ENCODE measurements at places on chromosomes 3 and 15.
A peak's percentile ranks its signal among the peaks of the same experiment; 100 is the strongest.

GRCh38 chr3:67883766-67884165 lies 229.4 kb upstream of the SUCLG2 start:
- no peak for DNase-seq

DNA sequence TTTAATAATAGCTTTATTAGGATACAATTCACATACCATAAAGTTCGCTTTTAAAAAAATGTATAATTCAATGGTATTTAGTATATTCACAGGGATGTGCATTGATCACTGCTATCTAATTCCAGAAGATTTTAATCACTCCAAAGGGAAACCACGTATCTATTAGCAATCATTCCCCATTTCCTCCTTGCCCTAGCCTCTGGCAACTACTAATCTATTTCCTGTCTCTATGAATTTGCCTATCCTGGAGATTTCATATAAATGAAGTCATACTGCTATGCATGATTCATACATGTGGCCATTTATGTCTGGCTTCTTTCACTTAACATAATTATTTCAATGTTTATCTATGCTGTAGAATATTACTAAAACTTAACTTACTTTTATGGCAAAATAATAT lies 32.0 kb upstream of the CASR start:
- no peak for DNase-seq

DNA sequence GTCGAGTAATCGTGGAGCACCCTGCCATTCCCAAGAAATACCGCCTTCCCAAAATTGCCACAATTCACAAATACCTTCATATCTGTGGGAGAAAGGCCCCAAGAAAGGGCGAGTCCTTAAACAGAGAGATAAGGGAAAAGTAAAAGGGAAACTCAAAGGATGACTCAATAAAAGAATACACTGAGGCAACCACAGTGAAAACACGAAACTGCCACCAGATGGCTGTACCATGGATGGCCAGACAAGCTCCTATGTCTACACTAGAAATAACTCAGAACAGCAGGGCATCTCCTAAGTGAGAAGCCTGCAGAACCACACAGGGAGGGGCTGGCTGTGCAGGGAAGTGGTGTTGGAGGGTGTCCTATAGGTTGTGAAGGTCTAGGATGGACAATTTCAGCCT lies 25.0 kb downstream of the SRGAP3 start:
- no peak for DNase-seq

DNA sequence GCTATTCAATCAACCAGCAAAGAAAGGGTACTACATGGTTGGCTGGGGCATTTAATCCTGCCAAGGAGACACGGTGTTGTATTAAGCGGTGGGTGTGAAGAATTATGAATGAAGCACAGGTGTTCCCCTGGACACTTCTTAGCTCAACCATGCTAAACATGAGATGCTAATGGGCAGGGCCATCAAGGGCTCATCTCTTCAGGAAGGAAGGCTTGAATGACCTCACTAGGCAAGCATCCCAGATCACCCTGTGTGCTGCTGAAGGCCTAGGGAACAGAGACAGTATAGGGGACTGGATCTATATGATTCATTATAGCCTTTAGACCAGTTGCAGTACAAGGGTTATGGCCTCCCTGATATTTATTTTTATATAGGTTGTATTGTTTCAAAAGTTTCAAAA lies 221.3 kb upstream of the SLCO3A1 start:
- DNase-seq: no peak

GRCh38 chr3:28050885-28051284 lies 190.5 kb upstream of the CMC1 start:
- no peak for DNase-seq

DNA sequence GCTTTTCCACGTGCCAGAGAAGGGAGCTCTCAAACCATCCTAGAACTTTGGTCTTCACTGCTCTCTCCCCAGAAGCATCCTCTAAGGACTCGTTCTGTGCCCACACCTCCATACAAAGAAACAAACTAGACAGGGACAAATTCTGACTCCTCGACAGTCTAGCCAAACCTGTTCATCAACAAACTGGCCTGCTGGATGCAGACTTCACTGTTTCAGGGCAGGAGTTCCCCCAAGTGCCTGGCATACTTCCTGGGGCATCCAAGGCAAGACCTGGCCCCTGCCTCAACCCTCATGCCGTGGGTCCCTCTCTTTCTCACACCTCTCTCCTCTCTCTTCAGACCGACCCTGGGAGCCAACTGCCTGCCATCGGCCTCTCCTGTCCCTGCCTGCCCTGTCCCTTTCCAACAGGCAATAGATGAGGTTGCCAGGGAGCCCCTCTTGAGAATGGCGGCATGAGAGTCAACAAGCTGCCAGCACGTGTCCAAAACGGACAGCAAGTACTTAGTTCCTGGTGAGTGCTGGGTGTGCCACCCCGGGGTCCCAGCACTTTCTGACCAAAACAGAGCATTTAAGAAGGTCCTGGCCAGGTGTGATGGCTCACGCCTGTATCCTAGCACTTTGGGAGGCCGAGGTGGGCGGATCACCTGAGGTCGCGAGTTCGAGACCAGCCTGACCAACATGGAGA lies 79.1 kb upstream of the HES1 start:
- DNase-seq: no peak

- no peak for DNase-seq
These were observed 214.5 kb downstream of the RPLP1 start for GRCh38 chr15:69666921-69667811.

DNA sequence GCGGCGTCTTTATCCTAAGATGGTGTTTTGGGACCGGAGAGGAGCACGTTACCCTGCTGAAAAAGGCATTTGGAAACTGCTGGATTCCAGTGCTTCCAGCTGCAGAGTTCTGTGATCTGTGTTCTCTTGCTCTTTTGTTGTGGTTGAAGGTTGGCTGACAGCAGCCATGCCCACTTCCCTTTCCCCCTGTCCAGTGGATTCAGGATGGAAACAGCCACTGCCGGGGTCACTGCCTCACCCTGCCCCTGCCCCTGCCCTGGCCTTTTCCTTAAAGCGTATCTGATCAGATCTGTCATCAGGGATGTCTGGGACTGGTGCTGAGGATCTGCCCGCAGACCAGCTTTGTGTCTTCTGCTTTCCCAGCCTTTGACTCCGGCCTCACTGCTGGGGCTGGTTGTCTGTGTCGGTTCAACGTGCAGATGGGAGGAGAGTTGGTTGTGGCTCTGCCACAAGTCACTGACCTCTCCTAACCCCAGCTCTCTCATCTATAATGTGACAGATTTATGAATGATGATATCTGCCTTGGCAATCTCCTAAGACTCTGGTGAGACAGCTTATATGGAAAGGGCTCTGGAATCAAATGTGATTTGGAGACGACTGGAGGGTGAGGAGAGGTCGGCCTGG lies 219.4 kb upstream of the BHLHE40 start:
- no peak for DNase-seq

GRCh38 chr3:183114384-183115178 lies 15.3 kb upstream of the MCCC1 start:
- DNase-seq: no peak

DNA sequence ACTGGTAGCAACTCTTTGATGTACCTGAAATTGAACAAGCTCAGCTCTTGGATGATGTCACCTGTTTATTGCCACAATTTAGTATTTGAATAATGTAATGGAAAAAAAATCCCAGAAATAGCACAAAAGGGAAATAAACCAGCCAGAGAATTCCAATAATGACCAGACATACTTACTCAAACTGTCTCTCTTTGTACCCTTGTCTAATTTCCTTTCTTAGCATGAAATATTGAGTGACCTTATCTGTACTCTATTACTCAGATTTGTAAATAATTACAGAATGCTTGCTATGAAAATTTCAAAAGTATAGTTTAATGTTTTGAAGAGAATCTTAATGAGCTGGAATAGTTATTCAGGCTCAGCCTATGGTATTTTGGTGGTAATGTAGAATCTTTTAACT lies 555.4 kb upstream of the SGO1 start:
- DNase-seq: no peak

DNA sequence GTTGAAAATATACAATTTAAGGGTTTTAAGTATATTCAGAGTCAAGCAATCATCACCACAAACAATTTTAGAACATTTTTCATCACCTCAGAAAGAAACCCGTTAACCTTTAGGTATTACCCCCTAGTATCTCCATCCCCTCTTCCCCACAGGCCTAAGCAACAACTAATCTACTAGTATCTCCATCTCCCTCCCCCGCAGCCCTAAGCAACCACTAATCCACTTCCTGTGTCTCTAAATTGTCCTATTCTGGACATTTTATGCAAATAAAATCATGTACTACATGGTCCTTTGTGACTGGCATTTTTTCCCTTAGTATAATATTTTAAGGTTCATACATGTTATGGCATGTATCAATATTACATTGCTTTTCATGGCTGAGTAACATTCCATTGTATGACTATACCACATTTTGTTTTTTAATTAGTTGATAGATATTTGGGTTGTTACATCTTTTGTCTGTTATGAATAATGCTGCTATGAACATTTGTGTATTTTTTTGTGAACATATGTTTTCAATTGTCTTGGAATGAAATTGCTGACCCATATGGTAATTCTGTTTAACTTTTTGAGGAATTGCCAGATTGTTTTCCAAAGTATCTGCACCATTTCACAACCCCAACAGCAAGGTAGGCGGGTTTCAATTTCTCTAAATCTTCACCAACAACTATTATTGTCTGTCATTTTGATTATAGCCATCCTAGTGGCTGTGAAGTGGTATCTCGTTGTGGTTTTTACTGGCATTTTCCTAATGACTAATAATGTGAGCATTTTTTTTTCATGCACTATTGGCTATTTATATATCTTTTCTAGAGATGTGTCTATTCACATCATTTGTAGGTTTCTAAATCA lies 215.6 kb upstream of the CD96 start:
- DNase-seq: peak; percentile 74

DNA sequence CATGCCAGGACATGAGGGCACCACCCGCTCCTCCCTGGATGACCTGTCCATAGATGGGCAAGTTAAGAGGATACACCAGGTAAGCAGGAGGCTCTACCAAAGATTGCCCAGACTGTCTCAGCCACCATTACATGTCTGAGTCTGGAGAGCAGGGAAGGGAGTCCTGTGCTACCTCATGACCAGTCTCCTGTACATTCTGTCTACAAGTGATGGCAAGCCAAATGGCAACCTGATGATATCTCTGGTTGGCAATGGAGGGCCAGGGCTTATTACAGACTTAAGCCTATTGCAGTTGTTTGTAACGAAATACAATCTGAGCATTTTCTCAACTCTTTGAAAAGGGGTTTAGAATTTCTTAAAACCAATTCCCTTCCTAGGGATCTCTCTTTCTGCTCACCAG lies 31.8 kb downstream of the ABHD6 start:
- DNase-seq: no peak

- DNase-seq: no peak
These were observed 3.8 kb upstream of the FEZF2 start for GRCh38 chr3:62376906-62377877.

DNA sequence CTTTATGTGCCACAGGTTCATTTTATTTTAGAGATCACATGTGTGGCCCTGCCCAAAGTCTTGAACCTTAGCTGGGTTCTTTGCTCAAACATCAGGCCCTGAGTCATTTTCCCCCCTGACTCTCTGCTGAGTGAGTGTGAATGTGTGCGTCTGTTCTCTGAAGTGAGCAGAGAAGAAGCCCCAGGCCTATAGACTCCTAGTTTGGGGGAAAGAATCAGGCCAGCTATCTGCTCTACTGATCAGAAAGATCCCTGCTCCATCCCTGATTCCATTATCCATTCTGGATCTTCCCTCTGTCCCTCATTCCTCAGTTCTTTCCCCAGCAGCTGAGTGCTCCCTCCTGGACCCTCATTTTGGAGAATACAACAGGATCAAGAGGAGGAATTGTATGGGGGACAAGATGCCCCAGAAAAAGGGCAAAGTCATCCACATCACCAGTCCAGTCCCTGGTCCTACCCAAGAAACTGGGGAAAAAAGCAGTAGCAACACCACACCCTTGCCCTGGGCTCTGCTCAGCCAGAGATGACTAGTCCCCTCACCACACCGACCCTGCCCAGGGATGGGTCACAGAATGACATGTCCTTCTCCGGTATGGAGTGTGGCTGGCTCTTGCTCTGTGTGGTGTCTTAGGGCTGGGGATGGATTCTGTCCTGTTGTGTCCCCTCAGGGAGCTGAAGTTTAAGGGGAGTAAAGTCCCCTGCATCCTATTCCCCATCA lies 3.2 kb downstream of the DUOX1 start:
- DNase-seq: no peak

- DNase-seq: no peak
These were observed 21.7 kb upstream of the PLXND1 start for GRCh38 chr3:129628169-129628522.

- no peak for DNase-seq
These were observed 233.5 kb upstream of the ATP10A start for GRCh38 chr15:26096581-26096980.

GRCh38 chr15:78212546-78213424 lies 21.6 kb downstream of the ACSBG1 start:
- DNase-seq: peak; percentile 40

GRCh38 chr3:69864766-69865165 lies 125.5 kb downstream of the MITF start:
- no peak for DNase-seq

DNA sequence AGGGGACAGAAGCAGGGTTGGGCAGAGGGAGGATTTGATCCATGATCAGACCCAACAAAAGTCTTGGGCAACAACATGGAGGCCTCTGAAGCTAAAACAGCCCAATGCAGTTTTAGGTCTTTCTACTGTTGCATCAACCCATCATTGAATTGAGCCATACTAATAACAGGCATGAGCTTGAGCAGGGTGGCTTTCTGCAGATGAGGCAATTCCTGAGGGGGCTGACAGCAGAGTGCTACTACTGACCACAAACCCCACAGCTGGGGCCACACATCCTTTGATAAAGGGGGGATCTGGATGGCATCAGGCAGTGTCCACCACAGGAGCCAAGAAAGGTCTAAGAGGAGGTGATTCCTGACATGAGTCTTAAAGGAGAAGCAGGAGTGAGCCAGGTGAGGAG lies 517.0 kb upstream of the PPP2R3A start:
- no peak for DNase-seq

GRCh38 chr15:70250208-70251201 lies 152.8 kb upstream of the TLE3 start:
- no peak for DNase-seq

- DNase-seq: no peak
These were observed 954 bp upstream of the MAPKBP1 start for GRCh38 chr15:41773332-41773728.

DNA sequence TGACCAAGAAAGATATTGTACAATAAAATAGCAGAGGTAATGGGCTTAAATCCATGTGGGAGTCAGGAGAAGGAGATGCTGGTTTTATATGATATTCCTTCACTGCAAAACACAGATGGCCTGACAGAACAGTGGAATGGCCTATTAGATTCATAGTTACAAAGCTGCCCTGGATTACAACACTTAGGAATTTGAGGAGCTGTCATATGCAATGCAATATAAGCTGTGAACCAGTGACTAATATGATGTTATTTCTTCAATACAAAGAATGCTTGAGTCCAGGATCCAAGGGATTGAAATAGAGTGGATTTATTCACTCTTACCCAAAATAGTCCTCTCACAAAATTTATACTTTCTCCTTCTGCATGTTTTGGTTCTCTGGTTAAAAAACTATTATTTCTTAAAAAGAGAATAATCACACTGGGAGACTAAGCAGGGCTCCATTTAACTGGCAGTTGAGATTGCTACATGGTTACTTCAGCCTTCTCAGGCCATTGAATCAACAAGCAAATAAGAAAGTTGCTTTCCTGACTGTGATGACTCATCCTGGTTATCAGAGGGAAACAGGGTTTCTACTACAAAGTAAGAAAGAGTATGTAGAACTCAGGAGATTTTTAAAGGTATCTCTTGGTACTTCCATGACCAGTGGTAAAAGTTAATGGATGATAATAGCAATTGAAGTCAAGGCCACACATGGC lies 79.8 kb upstream of the ZPLD1 start:
- no peak for DNase-seq

- DNase-seq: no peak
These were observed 447.8 kb upstream of the THBS1 start for GRCh38 chr15:39132954-39133600.
